ENCODE measurements at places on chromosomes 1 and 21.

- DNase-seq: no peak
Observed at GRCh38 chr1:171206204-171206977, 21.3 kb downstream of the FMO2 start.

GRCh38 chr1:209439828-209440227 lies 143.7 kb upstream of the CAMK1G start:
- no peak for DNase-seq

- DNase-seq: peak; percentile 88
Observed at GRCh38 chr1:155241069-155241679, 14.1 kb downstream of the ENTREP3 start.

DNA sequence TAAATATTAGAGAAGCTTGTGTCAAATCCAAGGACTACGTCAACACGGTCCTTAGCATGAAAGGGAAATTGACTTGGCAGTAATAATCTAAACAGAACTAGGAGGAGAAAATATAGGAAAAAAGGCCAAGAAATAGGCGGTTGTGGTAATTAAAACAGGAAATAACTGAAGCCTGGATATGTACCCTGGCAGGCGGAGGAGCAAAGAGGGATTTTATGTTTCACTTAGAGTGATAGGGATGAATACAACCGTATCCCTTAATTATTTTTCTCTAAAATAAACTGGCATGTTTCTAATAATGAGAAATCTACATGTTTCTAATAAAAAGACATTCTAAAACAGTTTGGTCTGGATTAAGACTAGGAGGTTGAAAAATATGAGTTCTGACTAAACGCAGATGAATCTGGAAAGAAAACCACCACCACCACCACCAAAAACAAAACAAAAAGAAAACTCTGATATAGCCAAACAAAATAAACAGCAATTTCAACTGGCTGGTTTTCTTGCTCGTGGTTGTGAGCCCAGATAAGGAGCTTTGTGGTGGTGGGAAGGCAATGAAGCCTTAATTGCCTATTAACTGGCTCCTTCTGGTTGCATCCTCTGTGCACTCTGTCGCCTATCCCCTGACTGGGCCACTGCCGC lies 334.2 kb upstream of the SNX7 start:
- no peak for DNase-seq

- DNase-seq: no peak
Observed at GRCh38 chr1:112007169-112007568, 17.7 kb upstream of the KCND3 start.

- DNase-seq: peak; percentile 87
Observed at GRCh38 chr1:112704934-112705627, 1.8 kb downstream of the RHOC start.

- no peak for DNase-seq
Observed at GRCh38 chr1:41850029-41850428, 68.7 kb downstream of the HIVEP3 start.

DNA sequence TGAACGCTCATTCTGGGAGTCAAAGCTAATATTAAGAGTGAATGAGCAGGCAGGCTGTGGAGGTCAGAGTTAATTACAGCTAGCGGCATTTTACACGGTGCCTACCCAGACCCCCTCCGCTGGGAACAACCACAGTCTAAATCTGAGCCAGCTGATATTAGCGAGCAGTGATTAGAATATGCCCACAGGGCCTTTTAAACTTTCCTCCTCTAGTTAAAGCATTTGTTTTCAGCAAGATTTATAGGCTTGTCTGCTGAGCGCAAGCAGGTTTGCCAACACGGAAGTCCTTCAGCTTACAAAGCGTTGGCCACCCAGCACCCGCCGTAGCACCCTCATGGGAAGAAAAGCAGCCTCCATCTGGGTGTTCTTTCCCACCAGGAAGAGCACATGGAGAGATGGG lies 72.1 kb downstream of the LMX1A start:
- DNase-seq: no peak

DNA sequence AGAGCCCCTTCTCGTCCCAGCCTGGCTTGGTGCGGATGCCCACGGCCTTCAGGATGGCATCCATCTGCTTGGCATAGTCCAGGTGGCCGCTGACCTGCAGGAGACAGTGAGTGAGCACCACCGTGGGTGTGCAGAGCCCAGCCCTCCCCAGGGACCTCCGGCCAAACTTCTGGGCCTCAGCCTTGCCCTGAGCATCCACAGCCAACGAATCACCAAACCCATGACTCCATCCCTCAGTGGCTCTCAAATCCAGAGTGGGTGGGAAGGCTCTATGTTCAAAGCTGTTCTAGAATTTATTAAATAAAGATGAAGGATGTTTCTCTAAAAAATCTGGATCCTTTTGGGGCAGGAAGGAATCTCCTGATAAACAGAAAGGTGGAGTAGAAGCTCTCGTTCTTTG lies 18.7 kb downstream of the HTR6 start:
- no peak for DNase-seq

DNA sequence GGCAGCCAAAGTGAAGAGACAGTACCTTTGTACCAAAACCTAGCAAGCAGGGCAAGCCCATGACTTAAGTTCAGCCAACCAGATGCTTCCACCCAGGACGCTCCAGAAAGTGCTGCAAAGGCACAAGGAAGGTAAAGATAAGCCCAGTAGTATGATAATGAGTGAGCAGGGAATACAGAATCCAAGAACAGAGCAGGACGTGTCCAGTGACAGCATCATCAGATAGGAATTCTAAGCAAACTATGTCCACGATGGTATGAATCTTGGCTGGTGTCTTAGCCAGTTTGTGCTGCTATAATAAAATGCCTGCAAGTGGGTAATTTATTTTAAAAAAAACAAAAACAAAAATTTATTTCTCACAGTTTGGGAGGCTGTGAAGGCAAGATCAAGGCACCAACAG lies 13.6 kb downstream of the GJA4 start:
- DNase-seq: no peak

DNA sequence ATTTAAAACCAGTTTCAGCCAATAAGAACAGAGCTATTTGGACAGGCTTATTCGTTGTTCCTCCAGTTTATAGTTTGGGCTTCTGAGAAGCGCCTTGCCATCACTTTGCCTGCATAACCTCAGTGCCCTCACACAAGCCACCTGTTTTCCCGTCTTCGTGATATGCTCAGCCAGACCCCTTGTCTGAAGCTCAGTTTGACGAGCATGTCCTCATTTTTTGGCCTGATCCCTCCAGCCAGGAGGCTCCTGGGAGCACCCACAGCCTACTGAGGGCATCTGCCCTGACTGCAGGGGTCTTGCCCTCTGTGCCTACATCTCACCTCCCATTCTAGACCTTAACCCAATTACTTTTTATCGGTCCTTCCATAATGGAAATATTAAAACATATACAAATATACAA lies 95.3 kb downstream of the ADARB1 start:
- DNase-seq: peak; percentile 43

DNA sequence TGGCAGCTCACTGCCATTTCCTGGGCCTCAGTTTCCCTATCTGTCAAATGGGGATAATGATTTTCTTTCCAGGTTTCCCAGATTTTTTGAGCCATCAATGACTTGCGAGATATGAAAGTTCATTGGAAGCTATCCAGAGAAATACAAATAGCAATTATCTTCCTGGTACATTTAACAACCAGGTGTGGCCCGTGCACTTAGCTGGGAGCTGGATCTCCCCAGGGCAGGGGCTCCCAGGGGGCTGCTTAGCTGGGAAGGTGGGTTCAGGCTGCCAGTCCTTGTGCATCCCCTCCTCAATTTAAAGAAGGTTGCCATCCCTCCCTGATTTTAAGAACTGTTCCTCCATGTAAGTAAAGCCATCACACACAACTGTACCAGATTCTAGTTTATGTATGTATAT lies 3.6 kb upstream of the TMEM54 start:
- no peak for DNase-seq

DNA sequence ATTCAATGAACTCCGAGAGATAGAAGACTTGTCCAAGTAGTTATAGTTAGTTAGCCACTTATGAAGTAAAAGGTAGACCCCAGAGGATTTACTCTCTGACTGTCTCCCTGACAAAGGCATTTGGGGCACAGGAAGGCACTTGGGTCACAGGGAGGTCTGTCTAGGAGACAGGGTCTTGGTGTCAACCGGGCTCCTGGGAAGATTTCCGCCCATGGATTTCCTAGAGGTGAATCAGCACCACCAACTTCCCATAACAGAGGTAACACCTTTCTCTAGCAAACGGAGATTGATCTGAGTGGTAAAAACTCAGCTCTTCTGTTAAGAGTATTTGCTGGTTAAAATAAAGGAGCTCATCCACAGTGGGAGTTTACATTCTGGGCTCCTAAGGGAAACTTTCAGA lies 16.4 kb downstream of the CCN1 start:
- no peak for DNase-seq

DNA sequence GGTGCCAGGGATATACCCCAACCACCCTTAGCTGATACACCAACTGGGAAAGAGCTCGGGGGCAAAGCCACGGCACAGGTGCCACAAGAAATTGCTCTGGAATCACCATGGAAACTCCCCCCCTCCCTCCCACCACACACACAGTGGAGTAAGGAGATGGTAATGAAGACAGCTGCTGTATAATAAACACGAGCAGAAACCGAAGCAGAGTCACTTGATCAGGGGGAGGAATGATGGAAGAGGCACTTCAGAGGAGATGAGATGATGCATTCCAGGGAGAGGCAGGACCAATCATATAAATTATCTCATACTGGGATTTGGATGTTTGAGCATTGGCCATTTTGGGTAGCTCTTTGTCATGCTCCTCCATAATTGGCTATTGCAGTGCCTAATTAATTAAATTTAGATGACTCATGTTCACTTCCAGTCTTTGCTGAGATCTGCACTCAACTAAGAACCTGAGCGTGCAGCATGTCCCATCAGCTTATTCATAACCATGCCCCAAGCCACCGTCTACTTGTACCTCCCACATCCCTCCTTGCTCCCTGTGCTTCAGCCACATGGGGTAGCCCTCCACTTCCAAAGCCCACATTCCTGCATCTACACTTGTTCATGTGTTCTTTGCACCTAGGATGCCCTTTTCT lies 189.5 kb downstream of the ZSCAN20 start:
- DNase-seq: no peak

GRCh38 chr21:33968080-33968994 lies 52.7 kb upstream of the ATP5PO start:
- DNase-seq: peak; percentile 37

- DNase-seq: no peak
Observed at GRCh38 chr1:29271724-29272123, 35.4 kb downstream of the PTPRU start.

DNA sequence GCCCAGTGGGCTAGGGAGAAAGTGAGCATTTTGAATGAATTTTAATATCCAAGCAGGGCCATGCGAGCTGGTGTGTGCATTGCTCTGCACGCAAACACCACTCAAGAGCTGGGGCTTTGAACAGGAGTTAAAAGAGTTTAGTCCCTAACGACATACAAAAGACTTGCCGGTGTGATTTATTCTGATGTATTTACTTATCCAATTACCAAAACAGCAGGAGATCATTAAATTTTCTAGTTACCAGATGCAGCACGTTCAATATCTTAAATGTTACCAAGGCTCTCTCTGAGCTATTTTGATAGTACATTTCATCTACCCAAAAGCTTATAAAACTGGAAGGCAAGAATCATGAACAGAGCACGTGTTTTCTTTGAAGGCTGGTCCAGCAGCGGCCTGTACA lies 30.0 kb upstream of the DMRTA2 start:
- DNase-seq: no peak

GRCh38 chr1:66452162-66452561 lies 81.8 kb upstream of the SGIP1 start:
- no peak for DNase-seq

GRCh38 chr1:198001776-198002408 lies 84.7 kb downstream of the LHX9 start:
- no peak for DNase-seq

GRCh38 chr1:77371396-77371795 lies 89.6 kb downstream of the AK5 start:
- no peak for DNase-seq

DNA sequence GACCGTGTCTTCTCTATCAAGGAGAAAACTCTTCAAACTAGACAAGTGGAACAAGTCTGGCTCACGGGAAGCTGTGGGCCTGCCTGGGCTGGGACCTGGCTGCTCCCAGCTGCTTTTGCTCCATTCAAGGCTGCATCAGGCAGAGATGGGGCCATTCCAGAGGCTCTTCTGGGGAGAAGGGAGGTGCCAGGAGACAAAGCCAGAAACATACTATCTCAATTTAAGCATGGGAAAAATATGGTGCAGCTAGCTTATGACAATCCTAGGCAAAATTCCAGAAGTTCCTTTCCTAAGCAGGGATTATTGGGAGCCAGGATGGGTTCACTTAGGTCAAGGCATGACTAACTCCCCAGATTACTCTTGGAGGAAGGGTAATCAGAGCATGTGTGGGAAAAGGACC lies 90.8 kb upstream of the SLC2A1 start:
- DNase-seq: no peak

- DNase-seq: no peak
Observed at GRCh38 chr1:228471154-228471761, 15.9 kb upstream of the RNF187 start.

DNA sequence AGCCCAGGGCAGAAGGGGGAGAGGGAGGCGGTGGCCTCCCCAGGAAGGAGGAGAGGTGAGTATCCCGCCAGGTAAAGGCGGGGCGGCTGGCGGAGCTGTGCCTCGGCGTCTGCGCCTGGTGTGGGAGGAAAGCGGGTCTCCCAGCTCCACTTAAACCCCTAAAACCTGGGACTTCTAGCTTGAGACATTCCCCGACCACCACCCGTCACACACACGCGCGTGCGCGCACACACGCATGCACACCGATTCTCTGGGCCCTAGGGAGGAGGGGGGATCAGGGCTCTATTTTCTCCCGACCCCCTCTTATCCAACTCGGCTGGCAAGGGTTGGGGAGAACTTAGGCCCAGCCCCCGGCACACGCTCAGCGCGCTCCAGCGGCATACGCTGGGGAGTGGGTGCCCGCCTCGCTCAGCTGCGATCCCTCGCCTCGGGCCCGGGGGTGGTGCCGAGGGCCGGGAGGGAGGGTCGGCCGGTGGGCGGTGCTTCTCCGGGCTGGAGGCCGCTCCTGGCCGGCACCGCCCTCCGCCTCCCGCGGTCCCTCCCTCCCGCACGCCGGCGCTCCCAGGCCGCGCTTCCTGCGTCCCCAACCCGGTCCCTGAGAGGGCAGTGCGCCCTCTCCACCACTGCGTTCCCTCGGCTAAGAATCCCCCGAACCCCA lies at the start of gene TMEM51:
Gene TMEM51, plus strand, starts transcription at position 564 of the 658 bp plus-strand sequence. CDS start 61,341 bp downstream, outside the sequence.
- DNase-seq: peak; percentile 95

DNA sequence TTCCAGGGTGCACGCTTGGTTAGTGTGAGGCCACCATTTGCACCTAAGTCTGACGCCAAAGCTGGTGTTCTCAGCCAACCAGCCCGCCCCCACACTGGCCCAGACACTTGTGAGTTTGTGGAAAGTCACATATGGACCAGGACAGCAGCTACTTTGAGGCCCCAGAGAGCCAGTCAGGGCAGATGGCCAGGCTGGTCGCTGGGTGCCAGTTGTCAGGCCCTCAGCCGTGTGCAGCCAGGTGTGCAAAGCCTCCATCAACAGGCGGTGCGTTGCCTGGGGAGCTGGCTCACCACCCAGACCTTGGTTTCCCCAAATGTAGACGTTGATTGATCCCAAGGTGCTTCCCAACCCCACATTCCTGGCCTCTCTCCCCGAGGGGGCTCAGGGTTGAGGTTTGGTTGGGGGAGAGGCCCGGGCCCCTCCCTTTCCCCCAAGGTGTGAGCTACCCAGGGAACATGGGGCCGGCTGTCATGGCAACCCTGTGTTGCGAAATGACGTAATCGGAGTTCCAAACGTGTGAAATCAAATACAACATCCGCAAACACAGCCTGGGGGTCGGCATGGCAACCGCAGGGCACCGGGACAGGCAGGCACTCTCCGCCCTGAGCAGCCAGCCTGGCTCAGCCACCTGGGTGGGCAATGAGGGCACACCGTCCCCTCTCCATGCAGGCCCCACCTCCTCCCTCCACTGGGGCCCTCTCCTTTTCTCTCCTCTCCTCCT lies 42.2 kb upstream of the WNT4 start:
- no peak for DNase-seq
